ENCODE measurements at places on chromosomes 7 and 10.

DNA sequence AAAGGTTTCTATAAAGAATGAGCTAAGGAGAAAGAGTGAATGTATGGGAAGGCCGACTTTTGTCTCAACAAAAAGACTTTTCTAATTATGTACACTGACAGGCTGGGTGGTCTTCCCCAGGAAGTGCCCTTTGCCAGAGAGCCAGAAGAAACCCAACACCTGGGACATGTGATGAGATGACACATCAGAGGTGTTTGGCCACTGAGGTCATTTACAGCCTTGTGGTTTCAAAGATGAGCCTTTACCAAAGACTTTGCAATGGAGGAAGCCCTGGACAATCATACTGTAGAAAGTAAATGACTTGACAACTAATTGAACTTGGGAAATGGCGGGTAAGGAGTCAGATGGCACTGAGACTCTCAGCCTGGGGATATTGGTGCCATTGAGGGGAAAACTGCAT is 3.4 kb upstream of the NRG3 start:
- no peak for DNase-seq

DNA sequence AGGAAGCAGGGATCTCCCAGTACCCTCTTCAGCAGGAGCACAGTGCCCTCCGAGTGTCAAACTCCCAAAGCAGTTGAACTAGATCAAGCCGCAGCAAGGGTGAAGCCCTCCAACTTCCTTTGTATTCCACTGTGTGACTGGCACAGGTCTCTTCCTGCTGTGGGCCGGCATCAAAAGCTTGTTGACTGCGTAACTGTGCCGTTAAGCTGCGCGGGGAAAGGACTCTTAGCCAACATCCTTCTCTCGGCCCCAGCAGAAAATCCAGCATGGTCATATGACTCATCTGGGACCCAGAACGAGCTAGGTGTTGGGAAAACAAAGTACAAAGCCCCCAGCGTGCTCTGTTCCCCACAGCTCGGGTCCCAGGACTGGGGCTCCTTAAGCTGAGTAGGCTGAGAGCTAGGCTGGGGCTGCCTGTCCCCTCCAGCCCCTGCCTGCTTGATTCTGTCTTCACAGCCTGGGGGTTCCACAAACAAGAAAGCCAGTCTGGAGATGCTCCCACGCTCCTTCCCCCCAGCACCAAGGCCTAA is 52.2 kb downstream of the COL17A1 start:
- no peak for DNase-seq

DNA sequence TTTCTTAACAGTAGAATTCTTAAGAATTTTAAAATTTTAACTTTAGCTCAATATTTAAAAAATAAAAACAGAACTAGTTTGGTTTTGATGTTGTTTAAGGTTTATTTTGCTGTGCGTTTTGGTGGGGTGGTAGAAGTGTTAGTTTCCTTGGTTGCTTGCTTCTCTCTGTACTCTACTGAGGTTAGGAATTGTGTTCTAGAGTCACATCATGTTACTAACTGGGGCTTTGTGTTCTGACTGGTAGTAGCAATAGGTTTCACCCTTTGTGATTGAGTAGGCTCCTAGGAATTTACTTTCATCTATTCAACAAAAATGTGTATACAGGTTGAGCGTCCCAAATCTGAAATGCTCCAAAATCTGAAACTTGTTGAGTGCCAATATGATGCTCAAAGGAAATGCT is 99.5 kb downstream of the ZEB1 start:
- no peak for DNase-seq

DNA sequence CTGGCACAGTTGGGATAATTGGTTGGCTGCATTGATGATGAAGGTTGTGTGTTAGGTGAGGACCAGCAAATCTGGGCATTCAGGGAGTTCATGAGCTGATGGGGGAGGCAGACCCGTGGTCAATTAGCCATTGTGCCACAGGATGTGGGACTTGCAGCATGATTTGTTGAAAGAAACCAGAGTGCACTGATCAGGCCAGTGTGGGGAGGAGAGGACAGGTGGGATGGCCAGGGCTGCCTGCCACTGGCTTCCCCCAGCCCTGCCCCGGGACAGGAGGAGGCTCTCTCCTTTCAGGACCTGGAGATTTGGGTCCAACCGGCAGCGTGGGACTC is 4.3 kb downstream of the CLIP2 start:
- DNase-seq, result no peak

DNA sequence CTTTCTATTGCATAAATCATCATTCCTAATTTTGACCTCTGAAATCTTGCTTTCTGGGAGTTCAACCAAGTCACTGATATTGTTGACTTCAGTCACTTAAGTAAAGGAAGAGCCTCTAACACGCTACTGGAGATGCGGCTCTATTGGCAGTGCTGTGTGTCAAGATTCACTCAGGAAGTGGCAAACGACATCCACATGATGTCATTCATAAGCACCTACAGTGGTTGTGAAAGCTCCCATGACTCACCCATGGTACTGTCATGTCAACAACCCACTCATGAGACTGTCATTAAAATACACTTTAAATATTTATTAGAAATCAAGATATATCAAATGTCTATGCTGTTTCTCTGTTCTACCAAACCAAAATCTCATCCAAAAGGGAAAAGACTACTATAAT is 52.5 kb upstream of the LHFPL3 start:
- no peak for DNase-seq

DNA sequence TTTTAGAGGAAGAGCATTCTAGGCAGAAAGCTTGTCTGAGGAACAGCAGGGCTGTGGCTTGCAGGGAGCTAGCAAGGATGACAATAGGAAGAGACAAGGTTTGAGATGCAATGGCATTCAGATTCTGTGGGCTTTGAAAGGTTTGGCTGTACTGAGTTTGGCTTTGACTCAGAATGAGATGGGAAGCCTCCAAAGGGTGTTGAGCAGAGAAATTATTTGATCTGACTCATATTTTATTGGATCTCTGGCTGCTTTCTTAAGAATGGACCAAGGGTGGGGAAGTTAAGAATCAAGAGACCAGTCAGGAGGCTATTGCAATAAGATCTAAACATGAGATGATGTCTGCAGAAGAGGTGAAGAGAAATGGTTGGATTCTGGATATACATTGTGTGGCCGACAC is 273.2 kb downstream of the CDK14 start:
- DNase-seq, result no peak

- DNase-seq, result no peak
Measured at GRCh38 chr7:21507627-21508343, 35.1 kb upstream of the DNAH11 start.

- no peak for DNase-seq
Measured at GRCh38 chr7:143924851-143925250, 10.2 kb upstream of the OR2F2 start.

DNA sequence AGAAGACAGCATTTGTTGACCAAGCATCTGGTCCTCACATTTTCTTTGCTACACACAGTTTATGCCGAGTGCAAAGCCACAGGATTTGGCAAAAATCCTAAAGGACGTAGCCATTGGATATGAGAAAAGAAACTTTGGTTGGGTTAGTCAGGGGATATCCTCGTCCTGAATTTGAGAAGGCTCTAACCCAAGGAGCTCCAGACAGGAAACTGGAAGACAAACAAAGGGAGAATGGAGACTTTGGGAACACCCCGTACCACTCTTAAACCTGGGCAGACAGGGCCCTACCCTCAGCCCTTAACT is 146.6 kb upstream of the FRMD4A start:
- DNase-seq, result no peak

GRCh38 chr7:22305706-22306105 is 51.2 kb downstream of the RAPGEF5 start:
- DNase-seq, result no peak

GRCh38 chr7:32892521-32893206 is 1.1 kb upstream of the KBTBD2 start:
- peak; percentile 51 for DNase-seq

DNA sequence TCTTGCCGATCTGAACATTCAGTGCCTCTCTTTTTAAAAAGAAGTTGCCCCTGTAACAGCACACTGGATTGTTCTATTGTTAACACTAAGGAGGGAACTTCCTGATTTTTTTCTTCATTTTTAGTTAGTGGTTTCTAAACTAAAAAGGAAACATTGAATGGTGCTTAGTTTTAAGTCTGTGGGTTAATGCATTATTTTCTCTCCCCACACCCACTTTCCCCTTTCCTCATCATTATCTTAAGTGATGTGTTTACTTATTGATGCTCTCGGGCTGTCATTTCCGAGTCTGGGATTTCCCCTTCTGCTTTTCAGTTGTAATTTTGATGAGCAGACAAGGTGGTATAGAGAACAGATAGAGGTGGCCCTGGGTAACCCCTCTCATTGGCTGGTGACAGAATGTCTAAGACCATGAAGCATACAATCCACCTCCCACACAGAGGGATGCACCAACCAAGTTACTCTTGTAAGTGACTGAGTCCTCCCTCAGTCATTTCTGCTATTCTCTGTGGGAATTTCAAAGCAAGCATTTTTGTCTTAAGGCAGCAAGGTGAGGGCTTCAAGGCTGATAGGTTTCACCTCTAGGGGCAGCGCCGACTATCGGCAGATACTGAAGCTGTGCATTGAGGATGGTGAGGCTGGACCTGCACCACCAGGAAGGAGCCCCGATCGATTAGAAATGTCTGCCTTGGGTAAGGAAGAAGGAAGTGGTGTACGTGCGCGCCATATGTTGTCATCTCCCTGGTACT is 49.5 kb downstream of the CHN2 start:
- DNase-seq, result no peak
